ENCODE measurements at places on chromosomes 13 and 19.

GRCh38 chr13:20146381-20146780 lies 14.5 kb downstream of the GJA3 start:
- DNase-seq, result no peak

DNA sequence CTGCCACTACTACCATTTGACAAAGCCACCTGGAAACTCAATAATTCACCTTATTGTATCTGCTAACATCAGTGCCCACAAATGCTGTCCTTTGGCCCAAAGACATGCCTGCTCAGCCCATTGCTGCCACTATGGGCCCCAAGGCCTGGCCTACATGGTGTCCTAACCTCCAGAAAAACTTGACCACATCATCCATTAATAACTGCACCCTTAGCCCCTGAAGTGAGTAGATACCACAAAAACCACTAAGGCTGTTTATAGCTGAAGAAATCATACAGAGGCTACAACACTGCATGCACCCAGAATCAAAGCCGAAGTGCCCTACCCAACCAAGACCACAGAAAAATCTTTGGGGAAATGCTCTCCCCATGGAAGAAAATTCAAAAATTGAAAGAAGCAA lies 932.8 kb upstream of the SLITRK6 start:
- no peak for DNase-seq

DNA sequence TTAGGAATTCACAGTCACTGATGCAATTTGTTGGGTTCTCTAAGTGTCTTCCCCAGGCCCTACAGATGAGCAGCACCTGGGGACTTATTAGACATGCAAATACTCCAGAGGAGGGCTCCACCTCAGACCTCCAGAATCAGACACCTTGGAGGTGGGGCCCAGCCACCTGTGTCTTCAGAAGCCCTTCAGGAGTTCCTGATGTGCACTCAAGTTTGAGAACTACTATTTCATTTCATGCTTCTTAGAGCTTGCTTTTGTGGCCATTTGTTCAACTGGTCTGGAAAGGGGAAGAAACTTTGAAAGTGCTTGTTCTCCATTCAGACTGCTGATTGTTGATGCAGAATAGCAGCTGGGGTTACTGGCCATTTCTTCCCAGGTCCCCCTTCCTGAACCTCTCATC lies 472.0 kb downstream of the COG6 start:
- DNase-seq, result no peak

DNA sequence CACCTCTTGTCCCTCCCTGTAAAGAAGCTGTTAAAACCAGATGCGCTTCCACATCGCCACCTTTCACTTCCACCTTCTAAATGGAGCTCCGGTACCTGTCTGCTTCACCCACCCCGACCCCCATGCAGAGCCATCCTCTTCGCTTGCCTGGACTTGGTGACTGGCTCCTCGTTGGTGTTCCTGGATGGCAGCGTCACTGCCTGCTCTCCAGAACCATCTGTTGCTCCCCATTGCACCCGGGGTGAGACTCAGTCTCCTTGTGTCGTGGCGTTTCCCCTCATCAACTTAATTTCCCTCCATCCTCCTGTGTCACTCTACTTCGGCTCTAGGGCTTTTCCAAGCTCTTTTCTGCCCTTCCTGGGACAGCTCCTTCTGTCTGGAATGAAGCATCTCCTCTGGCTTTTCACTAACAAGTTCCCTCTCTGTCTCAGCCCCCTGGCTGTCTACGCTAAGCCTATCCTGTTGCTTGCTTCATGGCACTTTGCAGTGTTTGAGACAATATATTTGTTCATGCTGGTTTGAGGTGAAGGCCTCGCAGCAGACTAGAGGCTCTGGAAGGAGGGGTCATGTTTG lies 10.3 kb downstream of the CEBPG start:
- DNase-seq, result no peak

DNA sequence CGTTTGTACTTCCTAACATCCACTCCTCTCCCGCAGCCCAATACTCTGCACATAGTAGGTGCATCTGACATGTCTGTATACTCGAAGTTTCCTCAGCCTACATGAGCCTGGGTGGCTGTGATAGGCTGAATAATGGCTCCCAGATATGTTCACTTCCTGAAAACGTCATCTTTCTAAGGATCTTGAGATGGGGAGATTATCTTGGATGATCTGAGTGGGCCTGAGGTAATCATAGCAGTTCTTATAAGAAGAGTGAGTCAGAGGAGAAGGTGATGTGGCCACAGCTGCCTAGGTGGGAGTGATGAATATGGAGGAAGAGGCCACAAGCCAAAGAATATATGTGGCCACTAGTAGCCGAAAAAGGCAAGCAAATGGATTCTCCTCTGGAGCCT lies 84.2 kb downstream of the AKAP11 start:
- no peak for DNase-seq

DNA sequence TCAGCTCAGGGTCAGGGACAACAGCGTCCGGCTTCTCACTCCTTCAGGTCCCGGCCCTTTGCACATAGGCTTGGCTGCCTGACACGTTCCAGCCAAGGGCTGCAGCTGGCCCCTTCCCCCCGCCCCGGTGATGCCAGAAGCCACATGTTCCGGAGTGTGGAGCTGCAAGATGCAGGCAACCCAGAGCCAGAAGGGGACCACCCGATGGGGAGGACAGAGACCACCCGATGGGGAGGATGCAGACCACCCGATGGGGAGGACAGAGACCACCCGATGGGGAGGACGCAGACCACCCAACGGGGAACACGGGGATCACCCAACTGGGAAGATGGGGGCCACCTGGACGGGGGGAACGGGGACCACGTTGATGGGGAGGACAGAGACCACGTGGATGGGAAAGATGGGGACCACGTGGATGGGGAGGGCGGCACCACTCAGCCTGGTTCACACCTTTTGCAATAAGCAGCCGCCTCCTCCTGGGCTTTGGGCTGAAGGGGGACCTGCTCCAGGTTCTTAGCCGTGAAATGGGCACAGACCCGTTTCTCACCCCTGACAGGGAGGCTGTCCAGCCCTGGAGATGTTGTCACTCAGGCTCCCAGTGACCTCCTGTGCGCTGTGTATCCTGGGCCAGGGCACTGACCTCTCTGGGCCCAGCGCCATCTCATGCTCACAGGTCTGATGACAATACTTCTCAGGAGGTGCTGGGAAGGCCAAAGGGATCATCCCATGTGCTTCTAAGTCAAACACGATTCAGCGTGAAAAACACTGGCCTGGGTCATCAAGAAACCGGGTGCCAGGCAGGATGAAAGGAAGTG lies 34.5 kb downstream of the C13orf46 start:
- DNase-seq, result no peak

DNA sequence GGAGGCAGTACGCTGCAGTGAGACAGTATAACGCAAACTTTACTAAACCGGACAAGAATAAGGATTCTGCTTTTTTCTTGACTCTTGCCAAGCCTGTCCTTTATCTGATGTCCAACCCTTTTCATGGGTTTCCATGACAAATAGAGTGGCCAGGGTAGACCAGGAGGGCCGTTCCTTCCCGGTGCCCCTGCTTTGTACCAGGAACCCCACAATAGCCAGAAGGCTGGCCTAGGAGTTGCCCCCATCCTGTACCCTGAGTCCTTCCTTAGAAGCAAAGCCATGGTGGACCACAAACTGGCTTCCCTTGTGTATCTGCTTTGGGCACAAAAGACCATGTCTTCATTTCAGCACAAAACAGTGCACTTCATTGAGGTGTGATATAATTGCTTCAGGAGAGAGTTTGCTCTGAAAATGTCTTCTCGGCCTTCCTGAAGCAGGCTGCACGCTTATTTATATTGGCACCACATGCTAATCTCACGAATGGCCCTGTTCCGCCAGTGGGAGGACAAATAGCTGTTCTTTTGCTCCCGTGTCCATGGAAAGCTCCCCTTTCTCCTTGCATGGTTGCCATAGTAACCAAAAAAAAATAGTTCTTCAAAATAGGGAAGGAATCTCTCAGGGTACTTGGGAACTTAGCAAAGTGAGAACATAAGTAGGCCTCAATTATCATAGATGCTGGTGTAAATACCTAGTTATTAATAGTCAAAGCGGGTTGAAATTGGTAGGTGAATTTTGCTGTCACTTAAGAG lies 222.1 kb downstream of the ZIC5 start:
- DNase-seq, result no peak

- no peak for DNase-seq
Measured at GRCh38 chr13:95315752-95316151, 14.5 kb upstream of the ABCC4 start.

DNA sequence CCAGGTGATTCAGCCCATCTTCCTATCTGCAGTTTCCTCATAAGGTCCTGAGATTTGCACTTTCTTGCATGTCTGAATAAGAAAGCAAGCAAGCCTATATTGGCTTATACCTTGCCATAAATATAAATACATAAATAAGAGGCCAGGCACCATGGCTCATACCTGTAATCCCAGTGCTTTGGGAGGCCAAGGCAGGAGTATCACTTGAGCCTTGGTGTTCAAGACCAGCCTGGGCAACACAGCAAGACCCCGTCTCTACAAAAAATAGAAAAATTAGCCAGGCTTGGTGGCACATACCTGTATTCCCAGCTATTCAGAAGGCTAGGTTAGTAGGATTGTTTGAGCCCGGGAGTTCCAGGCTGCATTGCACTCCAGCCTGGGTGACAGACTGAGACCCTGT lies 5.5 kb upstream of the GPATCH1 start:
- no peak for DNase-seq

- no peak for DNase-seq
Measured at GRCh38 chr13:21522130-21522529, 63.0 kb upstream of the ZDHHC20 start.

GRCh38 chr19:53892981-53893325 lies 11.0 kb downstream of the PRKCG start:
- no peak for DNase-seq

GRCh38 chr19:36059180-36059910 lies 4.6 kb downstream of the WDR62 start:
- no peak for DNase-seq

GRCh38 chr13:47100214-47100853 lies 203.5 kb upstream of the HTR2A start:
- DNase-seq, result no peak

DNA sequence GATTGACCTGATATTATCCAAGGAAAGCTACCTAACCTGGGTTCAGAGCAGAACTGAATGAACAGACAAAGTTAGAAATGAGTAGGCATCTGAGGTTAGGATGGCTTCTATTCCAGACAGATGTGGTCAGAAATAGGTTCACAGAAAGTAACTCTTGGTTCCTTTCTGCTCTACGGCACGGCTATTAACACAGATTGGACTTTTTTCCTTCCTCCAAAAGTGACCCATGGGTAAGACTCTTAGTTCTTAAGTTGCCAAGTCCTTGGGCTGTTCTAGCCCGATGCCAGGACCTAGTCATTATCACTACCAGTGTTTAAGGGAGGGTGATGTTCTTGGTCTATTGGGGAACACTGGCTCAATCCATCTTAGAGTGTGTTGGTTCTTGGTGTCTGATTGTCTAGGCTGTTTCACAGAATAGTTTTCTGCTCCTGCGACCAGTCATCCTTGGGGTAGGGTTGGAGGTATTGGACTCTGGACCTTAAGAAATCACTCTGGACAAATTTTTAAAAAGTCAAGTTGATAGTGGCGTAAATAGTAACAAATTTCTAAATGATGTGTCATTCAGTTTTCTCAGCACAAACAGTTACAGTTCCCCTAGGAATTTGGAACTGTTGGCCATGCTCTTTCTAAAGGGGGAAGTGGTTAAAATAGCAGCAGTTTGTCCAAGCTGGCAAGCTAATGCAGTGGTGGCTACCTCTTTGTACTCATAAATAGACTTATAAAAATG lies 60.1 kb upstream of the MYCBP2 start:
- no peak for DNase-seq

- no peak for DNase-seq
Measured at GRCh38 chr19:18999016-18999758, 34.1 kb downstream of the SUGP2 start.

DNA sequence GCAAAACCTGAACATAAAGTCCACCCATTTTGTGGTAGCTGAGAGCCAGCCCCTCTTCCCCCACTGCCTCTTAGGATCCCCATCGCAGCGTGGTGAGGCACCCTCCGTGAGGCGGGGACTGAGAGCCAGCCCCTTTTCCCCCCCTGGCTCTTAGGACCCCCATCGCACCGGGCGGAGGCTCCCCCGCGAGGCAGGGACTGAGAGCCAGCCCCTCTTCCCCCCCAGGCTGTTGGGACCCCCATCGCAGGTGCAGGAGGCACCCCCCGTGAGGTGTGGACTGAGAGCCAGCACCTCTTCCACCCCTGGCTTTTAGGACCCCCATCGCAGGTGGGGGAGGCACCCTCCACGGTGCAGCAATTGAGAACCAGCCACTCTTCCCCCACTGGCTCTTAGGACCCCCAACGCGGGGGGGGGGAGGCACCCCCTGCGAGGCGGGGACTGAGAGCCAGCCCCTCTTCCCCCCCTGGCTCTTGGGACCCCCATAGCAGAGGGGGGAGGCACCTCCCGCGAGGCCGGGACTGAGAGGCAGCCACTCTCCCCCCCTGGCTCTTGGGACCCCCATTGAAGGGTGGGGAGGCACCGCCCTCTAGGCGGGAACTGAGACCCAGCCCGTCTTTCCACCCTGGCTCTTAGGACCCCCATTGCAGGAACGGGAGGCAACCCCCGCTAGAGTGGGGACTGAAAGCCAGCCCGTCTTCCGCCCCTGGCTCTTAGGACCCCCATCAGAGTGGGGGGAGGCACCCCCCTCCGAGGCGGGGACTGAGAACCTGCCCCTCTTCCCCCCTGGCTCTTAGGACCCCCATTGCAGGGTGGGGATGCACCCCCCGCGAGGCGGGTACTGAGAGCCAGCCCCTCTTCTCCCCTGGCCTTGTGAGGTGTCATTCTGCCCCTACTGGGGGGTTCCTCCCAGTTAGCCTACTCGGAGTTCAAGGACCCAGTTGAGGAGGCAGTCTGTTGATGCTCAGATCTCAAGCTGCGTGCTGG lies 366.4 kb upstream of the SPRY2 start:
- no peak for DNase-seq

DNA sequence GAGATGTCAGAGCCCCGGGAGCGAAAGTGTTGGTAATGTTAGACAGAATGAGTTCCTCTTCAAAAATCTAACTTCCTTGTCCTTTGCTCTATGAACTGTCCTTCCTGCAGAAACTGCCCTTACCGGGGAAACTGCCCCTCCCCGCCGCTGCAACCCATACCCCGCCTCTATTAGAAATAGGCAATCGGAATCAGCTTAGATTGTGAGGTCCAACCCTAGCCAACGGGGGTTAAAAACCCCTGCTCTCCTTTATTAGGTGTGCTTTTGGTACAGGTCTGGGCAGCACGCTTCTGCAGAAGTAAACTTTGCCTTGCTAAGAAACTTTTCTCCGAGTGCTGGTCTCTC lies 11.5 kb upstream of the CAPNS1 start:
- DNase-seq, result no peak

DNA sequence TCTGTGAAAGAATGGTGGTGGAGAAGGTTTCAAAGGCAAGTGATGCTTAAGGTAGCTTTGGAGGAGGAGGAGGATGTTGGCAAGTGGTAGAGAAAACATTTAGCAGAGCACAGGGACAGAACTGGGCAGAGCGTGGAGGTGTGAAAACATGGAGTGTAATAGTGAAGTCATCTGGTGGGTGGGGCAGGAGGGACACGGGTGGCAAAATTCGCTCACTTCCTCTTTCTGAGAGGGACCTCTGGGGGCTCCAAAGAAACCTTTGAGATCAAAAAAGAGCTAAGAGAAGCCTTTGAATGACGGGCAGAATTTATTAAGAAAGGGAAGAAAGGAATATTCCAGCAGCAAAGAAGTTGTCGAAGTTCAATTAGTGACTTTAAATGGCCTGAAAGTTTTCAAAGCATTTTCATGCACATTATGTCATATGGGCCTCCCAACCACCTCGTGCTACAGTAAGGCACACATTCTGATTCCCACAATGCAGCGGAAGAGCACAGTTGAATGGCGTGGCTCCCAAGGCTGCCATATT lies 82.8 kb downstream of the STARD13 start:
- no peak for DNase-seq

- no peak for DNase-seq
Measured at GRCh38 chr19:7010722-7011593, 10.3 kb downstream of the MBD3L2B start.

Data from NCI-H1048 (cell line).